ENCODE measurements at places on chromosomes 2 and 18.

DNA sequence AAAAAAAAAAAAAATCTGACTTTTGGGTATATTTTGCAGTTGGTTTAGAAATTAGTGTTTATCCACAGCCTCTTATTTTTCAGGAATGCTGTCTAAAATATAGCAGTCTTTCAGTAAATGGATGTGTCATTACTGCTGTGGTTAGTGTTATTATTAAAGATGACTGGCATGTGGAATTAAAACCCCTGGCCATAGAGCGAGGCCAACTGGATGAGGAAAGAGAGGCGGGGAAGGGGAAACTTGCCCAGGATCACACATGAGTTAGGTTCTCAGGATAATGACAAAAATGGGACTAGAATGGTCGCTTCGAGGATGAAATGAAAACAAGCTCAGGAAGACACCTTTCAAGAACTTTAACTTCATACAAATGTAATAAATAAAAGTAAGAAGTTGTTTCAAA lies 57.4 kb upstream of the APCDD1 start:
- DNase-seq: no peak

GRCh38 chr18:50707855-50708469 lies 111.9 kb downstream of the MRO start:
- DNase-seq: no peak

- DNase-seq: no peak
Measured at GRCh38 chr2:36469106-36469477, 113.5 kb downstream of the CRIM1 start.

- DNase-seq: no peak
Measured at GRCh38 chr2:63163161-63163820, 112.7 kb downstream of the OTX1 start.

GRCh38 chr2:42562474-42563144 lies 5.8 kb upstream of the MTA3 start:
- no peak for DNase-seq

GRCh38 chr2:21431078-21431477 lies 307.3 kb downstream of the TDRD15 start:
- no peak for DNase-seq

DNA sequence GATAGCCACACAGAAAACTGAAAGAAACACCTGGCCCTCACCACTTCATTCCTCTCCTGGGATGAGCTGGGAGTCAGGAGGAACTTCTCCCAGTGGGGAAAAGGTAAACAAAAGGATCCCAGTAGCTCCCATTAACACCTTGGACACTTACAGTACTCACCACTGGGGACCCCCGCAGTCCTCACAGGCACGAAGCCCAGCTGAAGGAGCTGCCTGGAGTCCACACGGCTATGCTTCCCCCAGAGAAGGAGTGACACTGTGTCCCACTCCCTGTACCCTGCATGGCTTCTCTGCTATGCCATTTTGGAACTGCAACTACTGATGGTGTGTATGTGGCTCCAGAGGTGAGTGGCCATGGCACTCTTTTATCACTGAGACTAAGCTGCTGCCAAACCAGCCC lies 1565.1 kb downstream of the LRP1B start:
- DNase-seq: no peak

GRCh38 chr2:176582990-176583481 lies 313.8 kb downstream of the MTX2 start:
- no peak for DNase-seq

DNA sequence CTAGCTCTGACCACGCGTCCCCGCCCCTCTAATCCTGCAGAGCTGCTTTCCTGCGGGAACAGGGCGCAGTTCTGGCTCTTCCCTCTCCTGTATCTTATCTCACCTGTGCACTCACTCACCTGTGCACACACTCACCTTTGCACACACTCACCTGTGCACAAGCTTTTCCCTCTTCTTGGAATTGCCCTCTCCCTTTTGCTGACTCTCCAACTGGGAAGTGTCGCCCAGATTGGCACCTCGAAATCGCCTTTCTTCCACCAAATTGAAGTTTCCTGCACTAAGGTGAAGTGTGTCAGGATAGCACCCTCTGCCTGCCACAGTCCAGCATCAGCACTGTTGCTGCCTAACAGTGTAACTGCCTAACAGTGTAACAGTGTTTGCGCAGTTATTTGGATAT lies 566 bp upstream of the CMPK2 start:
- no peak for DNase-seq

GRCh38 chr2:134120733-134121630 lies 132.9 kb upstream of the MGAT5 start:
- DNase-seq: peak; percentile 68

GRCh38 chr2:233247116-233247515 lies 4.4 kb upstream of the ATG16L1 start:
- no peak for DNase-seq

- no peak for DNase-seq
Measured at GRCh38 chr2:60633615-60634014, 80.2 kb upstream of the BCL11A start.

GRCh38 chr2:57181315-57182038 lies 865.1 kb upstream of the VRK2 start:
- no peak for DNase-seq

DNA sequence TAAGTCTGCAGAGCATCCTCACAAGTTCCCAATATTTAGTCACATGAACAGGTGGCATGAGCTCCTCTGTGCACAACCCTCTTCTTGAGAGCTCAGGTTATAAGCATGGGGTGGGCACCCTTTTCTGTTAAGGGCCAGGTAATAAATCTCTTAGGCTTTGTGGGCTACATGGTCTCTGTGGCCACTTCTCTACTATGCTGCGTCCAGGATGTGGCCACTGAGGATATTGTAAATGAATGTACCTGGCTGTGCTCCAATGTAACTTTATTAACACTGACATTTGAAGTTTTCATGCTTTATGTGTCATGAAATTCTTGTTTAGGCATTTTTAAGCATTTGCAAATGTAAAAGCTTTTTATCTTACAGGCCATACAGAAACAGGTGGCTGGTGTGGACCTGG lies 116.8 kb upstream of the ST6GAL2 start:
- DNase-seq: no peak

- no peak for DNase-seq
Measured at GRCh38 chr2:14554849-14555545, 77.5 kb upstream of the LRATD1 start.

- no peak for DNase-seq
Measured at GRCh38 chr2:56376699-56377665, 193.2 kb downstream of the CCDC85A start.

GRCh38 chr2:112938904-112939303 lies 27.9 kb downstream of the IL37 start:
- no peak for DNase-seq

GRCh38 chr2:239836021-239836765 lies 188.9 kb downstream of the NDUFA10 start:
- DNase-seq: no peak

DNA sequence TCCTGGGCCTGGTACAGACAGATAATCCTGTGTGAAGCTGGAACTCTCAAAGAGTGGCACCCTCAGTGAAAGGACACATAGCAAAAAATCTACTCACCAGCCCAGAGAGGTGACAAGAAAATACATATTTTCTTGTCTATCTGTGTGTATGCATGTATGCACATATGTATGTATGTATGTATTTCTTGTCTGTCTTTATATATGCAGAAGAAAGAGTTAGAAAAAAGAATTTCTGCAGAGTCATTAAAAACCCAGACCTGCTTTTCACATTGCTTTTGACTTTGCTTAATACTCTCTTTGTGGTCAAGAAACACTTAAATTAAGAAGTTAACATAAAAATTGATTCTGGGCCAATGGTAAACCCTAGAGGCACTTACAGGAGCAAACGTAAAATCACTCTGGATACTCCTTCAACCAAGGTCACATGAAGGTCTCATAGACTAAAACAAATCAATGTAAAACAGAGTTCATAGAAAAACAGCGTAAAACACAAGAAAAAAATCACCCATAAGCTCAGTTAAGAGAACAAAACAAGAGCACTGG lies 16.5 kb upstream of the AAK1 start:
- no peak for DNase-seq

Data from caudate nucleus (tissue), 63 donors.